HL-60 (cell line): ENCODE measurements at places on chromosomes 7 and 10.

DNA sequence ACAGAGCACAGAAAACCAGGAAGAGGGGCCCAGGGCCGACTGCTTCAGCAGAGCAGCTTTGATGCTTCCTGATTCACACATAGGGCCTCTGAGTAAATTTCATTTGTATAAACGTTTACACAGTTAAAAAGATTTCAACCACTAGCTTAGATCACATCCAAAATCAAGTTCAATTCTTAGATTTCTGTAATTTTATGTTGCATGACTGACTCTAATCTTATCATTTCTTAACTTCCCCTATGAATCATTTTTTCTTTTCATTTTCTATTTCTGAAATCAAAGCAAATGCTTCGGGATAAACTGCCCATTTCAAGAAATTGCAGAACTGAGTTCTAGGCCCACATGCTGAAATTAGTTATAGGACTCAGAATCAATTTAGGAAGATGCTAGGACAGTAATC is 224.7 kb downstream of the INHBA start:
- DNase-seq: no peak

- DNase-seq: no peak
Measured at GRCh38 chr10:121722665-121723064, 124.4 kb upstream of the FGFR2 start.

GRCh38 chr7:149205690-149206381 is 10.5 kb downstream of the ZNF282 start:
- DNase-seq: no peak

DNA sequence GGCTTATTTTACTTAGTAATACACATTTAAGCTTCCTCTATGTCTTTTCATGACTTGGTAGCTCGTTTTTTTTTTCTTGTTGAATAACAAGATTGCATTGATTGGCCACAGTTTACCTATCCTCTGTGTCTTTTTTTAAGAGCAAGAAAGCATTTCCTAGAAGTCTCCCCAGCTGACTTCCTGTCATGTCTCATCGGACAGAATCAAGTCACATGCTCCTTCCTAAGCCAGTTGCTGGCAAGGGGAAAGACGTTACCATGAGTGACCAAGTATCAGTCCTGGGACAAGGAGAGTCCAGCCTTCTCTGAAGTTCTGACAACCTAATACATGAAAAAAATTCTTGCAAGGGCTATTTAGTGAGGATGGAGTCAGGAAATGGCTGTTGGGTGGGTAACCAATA is 24.9 kb upstream of the SFRP5 start:
- DNase-seq: no peak

DNA sequence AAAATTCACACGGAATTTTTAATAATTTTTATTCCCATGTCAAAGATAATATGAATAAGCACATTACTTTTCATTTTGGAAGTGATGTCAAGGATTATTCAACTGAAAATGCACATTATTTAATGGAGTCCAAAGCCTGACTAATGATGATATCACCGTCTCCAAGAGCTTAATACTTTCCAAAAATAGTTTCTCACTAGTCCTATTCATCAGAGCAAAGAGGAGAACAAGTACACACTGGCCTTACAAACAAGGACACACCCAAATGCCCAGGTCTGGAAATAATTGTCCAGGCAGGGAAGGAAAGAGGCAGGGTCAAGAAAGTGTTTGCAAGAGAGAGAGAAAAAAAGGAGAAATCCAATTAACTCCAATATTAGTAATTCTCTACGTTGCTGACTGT is 216.8 kb upstream of the CCDC6 start:
- no peak for DNase-seq

DNA sequence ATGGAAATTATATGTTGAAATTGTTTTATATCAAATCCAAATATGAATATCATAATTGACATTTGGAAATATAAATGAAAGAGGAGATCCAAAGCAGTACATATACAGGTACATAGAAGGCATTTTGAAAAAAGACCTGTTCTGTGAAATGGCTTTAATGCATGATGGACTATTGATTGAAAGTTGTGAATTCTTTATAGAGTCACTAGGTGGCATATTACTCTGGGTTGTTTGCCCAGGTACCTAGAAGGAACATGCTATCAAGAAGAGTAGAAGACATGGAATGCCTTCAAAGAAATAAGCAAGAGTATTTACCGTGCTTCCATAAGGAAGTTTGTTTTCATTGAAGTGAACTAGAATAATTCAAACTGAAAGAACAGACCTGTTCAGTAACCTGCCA is 160.0 kb upstream of the ANK3 start:
- DNase-seq: no peak

DNA sequence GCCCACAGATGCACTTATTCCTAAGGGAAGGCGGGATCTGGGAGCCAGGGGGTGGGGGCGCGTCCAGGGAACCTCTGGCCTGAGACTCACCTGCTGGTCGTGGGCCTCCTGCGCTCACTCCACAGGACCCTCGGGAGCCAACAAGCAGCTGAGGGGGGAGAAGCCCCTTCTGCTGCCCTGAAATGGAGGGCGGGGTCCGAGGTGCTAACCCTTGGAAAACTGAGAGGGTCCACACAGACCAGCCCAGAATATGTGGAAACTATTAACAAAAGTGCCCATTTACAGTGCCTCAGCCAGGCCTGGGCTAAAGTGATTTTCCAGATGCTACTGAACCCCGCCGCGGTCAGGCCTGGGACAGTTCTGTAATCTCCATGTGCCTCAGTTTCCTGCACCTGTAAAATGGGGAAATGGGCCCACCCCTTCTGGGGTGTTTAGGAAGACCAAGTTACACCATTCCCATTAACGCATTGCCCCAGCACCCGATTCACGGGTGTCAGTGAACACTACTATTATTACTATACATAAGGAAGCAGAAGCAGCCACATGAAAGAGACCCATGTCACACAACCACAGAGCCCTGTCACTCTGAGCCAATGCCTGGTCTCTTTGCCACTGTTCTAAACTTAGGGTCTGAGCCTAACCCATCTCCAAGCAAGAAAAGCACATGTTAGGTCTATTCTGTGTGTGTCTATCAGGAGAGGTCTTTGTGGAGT is 630 bp upstream of the VSTM4 start:
- no peak for DNase-seq

- no peak for DNase-seq
Measured at GRCh38 chr10:5631936-5632335, 34.5 kb downstream of the ASB13 start.

GRCh38 chr7:149719050-149719899 is 54.1 kb downstream of the ZNF467 start:
- no peak for DNase-seq

DNA sequence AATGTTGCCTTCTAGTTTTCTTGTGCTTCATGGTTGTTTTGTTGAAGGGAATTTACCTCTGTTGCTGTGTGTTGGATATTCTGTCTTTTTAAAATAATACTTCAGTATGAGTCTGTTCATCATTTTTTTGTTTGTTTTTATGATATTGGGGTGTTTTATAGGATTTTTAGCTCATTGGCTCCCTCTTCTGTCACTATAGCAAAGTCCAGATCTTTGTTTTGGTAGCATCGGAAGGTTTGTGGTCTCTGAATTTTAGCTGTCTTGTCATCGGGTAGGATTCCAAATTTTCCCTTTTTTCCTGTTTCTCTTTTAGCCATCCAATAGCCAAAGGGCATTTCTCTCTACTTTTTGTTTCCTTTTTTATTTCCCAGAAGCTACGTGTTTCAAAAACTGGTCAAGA is 91.4 kb downstream of the EXOC4 start:
- no peak for DNase-seq

DNA sequence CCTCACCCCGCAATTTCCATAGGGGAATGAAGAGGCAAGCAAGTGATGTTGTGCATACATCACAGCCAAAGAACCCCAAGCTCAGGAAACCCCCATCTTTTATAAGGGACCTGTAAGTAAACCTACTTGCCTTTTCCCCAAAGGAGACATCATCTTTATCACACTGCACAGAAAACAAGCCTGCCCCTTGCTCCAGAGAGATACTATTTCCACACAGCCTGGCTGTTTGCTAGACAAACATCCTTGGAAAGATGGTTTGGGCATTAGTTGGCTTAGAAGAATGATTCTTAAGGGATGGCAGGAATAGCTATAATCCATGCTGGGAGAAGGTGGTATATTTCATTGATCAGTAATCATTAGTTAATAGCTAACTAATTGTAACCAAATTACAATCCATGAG is 123.7 kb upstream of the SEC61G start:
- no peak for DNase-seq

DNA sequence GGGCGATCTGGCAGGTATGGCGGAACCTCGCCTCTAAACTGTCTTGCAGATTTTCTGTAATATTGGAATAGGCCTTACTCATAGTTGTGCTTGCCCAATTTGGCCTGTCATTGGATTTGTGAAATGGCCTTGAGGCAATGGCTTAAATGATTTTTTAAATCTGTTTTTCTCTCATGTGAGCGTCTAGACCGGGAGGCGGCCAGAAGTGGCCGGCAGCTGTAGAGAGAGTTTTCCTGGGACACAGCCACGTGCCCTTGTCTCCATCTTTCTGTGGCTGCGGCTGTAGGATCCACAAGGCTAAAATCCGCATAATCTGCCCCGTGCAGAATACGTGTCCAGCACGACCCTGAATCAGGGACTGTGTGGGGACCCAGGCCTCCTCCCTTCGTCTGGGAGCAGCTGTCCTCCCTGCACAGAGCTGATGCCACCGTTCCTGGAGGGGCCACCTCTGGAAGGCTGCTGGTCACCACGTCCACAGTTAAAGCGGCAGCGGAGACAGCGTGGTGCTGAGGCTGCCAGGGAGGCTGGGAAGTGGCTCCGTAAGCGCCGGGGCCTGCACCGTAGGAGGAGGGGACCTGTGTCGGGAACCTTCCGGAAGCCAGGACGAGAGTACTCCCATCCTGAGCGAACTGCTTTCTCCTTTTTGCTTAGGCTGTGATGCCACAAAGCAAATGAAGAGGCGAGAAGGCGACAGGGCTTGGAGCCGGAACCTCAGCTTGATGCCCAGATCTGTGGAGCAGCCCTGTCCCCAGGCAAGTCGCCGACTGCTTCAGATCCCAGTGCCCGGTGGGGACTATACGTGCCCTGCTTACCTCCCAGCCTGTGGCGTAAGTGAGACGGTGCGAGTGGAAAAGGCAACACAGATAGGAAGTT is 99.8 kb downstream of the DYNC2I1 start:
- DNase-seq: no peak

DNA sequence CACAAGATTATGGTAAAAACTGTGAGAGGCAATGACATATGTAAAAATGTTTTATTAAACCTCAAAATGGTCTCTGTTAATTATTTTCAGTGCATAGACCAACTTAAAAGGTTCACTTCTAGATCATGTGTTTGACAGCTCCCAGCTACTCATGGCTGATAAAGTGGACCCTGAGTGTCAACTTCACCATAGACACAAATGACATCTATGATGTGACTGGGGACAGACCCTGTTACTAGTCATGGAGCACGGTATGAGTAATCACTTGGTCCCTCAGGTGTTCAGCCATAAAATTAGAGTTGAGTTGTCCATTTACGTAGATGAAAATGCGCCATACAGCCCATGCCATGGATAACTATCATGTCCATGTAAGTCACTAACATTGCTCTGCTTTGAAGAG is 199.8 kb downstream of the ZNF365 start:
- no peak for DNase-seq

DNA sequence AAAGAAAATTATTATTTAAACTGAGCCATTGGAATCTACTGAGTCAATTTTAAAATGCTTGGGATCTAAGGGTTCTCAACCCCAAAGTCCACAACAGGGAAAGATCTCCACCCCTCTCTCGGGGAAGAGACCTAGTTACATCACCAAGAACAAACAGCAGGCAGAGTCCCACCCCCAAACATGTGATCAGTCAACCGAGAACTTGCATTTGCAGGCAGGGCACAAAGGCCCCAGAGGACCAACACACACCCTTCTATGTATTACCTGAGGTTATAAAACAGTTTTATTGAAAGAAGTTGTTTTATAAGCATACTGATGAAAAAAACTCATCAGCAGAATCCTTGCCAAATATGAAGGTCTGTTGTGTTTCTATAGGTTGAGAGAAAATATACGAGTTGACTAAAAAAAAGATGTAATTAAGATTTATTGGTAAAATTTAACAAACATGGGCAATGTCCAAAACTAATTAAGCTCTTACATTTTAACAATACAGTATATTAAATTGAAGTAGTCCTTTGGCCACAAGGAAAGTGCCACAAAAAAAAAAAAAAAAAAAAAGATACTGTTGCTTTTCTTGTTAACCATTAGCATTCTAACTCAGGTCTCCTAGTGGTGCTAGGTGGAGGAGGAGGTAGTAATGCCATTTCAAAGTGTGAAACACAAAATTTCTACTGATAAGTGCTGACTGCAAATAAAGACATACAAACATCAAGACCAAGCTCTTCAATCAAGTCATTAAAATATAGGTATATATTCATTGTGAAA is 975 bp upstream of the USP54 start:
- peak; percentile 17 for DNase-seq

DNA sequence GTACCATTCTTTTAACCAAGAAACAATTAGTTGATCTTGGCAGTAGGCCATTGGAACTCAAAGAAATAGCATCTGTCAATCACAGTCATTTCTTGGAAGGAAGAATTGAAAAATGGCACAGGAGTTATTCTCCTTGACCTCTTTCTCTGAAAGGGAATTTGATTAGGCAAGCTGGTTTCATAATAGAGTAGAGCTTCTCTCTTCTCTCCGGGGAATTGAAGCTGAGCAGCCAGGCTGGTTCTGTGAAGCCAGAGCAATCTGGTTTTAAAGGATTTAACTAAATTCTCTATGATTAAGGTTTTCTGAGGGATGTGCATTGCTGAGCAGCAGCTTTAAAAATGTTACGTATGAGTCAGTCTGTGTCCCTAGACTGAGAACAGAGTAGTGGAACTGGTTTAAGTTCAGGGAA is 70.2 kb downstream of the AHCYL2 start:
- peak; percentile 20 for DNase-seq

DNA sequence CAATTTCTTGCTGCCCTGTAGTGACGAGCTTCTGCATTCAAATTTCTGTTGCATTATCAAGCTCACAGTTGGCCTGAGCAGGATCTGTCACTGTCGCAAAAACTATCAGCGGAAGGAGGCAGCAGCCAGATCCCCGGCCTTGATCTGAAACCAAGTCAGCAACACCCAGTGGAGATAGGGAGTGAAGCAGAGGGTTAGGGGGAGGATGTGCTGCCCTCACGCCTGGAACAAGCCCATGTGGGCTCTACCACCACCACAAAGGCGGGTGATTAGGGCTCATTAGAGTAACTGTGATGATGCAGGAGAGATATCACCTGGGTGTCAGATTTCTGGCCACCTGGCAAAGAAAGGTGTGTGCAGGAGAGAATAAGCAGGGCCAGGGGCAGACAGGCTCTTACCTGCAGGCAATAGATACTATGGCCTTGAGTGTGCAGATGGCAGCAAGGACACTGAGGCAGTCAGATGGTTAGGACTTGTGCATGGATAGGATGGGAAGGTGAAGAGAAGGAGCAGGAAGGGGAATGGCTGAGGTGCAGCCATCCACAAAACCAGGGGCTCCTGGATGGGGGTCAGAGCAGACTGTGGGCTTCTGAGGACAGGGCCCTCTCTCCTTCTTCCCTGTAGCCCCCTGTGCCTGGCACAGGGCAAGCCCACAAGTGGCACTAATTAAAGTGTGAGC is 417.3 kb downstream of the RPS24 start:
- DNase-seq: no peak
